ENCODE measurements at places on chromosomes 7 and 10.

DNA sequence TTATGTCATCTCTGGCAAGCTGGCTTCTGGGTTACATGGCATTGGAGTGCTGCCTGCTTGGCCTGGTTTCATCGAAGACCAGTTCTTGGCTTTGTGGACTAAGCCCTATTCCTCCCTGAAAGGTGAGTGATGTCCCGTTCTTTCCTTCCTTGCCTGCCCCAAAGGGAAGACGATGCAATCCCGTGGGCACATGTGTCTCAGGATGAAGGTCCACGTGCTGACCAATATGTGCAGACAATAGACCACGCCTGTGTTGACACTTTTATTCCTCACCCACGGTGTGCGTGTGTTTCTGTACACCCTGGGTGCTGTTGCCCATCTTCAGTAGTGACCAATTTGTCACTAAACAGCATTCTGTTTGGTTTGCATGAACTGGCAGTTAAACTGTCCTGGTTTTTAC lies 28.6 kb upstream of the SHH start:
- no peak for DNase-seq

- no peak for DNase-seq
Observed at GRCh38 chr7:112112822-112113255, 93.4 kb downstream of the DOCK4 start.

DNA sequence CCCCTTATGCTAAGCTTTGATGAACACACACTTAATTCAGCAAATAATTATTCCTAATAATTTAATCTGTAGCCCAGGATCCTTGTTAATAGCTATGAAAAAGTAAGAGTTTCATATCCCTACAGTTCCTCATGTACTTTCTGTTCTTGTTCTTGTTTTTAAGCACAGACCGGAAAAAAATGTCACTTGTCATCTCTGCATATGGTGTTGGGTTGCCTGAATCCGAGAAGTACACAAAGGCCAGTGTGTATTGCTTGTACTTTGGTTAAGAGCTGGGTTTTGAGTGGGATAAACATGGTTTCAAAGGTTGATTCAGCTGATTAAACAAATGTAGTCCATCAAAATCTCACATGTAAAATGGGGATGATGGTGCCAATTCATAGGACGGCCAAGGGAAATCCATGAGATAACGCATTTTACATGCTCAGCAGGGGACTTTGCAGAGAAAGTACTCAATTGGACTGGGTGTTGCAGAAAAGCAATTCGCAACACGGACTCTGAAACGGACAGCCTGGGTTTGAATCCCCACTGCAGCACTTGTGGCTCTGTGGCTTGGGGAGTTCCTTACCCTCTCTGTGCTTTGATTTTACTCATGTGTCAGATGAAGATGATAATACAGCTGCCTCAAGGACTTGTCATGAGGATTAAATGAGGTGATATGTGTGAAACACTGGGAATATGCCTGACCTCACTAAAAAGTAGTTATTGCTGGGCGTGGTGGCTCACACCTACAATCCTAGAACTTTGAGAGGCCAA lies 71.7 kb downstream of the MAP3K8 start:
- DNase-seq: no peak

GRCh38 chr7:102856036-102856435 lies 56.8 kb upstream of the LRRC17 start:
- no peak for DNase-seq

GRCh38 chr10:86312701-86313270 lies 53.8 kb downstream of the GRID1 start:
- DNase-seq: no peak

DNA sequence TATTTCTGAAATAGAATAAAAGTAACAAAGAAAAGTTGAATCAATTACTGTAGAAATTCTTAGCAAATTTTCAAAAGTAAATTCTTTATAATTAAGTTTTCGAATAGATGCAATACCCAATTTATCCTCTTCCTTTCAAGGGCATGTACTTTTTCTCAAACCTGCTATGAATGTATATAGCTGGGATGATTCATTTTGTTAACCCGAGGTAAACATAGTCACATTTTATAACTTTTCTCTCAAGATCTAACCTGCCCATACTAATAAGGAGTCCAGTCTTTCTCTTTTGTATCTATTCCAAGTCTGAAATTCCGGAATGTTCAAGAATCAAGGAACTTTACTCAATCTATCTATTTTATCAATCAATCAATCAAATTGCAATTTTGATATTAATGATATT lies 1072.9 kb downstream of the REEP3 start:
- DNase-seq: no peak

DNA sequence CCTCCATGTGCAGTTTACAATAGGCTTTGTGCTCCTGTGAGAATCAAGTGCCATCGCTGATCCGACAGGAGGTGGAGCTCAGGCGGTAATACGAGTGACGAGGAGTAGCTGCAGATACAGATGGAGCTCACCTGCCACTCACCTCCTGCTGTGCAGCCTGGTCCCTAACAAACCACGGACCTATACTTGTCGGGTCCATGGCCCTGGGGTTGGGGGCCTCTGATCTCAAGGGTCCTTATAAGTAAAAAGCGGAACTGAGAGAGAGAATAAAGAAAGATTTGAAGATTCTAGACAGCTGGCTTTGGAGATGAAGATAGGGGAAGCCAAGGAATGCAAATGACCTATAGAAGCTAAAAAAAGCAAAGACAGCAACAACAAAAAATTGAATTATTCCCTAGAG lies 130.6 kb downstream of the PLXDC2 start:
- no peak for DNase-seq

Measured in PC-9 (cell line).